ENCODE measurements at places on chromosomes 2 and 18.

GRCh38 chr2:95552911-95553310, 38.9 kb upstream of the TRIM43 start:
- DNase-seq, result no peak

DNA sequence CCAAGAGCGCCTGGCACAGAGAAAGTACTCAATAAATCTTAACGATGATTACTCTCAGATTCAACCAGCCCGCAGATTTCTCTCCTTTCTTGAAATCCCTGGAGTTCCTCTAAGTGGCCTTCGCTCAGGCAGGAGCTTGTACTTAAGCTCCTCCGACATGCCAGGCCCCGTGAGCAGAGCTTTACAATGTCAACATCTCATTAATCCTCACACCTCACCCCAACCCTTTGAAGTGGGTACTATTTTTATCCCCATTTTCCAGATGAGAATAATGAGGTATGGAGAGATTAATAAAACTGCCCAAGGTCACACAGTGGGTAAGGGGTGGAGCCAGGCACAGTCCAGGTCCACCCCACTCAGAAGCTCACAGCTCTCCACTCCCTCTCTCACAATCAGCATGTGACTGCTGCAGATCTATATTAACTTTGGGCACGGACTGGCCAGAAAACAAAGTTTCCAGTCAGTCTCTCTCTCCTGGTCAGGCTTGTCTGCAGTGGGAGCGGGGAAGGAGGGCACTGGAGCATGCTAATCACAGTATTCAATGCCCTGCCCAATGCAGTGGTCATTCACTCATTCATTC, 18.0 kb downstream of the DNMT3A start:
- no peak for DNase-seq

- no peak for DNase-seq
Observed at GRCh38 chr18:10148189-10148929, 234.5 kb downstream of the VAPA start.

GRCh38 chr2:15687720-15688119, 96.1 kb downstream of the DDX1 start:
- no peak for DNase-seq

DNA sequence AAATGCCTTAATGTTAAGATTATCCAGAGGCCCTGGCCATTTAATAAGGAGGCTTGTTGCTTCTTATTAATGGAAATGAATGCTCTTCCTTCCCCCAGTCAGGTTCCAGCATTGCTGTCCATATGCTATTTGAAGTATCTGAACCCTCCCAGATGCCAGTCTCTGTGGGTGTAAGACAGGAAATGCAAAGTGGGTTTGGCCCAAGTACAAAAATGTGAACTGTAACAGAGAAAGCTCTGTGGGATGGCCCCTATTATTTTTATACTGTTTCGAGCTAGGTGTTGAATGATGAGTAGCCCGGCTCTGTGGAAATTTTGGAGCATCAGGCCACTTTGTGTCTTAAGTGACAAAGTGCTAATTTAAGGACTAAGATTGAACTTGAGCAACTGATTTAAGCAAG, 141.0 kb downstream of the UXS1 start:
- DNase-seq, result no peak

DNA sequence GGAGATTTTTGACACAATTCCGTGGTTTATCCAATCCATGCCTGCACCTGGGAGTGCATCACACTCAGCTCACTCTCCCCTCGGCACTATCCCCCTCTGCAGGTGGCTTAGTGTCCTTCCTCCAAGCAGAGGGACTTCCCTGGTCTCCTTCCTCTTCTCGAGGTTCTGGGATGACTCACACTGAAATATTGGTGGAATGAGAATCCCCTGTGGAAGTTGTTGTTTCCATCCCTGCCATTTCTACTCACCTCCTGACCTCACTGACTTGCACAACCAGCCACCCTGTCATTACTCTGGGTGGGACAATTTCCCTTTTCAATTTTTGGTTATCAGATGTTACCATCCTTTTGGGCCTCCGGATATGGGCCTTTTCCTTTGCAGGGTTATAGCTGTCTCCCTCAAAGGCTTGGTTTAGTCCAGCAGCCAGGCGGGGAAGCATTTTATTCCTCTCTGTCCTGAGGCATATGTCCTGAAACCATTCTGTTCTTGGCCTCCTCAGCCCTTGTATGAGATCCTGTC, 59.9 kb downstream of the PTPRM start:
- no peak for DNase-seq

DNA sequence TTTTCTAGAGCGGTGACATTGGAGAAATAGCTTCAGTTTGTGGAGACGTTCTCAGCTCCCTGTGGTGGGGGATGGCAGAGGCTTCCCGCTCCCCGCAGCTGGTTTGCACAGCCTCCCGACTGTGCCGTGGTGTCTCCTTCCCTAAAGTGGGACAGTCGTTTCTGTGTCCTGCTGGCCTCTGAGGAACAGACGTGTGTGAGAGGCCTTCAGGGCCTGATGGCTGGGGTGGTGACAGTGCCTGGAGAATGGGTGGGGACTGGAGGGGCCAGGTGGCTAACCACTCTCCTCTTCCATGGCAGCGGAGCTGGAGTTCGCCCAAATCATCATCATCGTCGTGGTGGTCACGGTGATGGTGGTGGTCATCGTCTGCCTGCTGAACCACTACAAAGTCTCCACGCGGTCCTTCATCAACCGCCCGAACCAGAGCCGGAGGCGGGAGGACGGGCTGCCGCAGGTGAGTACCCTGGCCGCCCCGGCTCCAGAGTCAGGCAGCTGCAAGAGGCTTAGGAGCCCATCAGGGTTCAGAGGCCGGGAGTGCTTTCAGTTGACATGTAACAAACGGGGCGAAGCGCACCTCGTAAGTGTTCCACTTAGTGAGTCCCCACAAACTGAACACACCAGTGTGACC, 105.4 kb downstream of the FAM210A start:
- no peak for DNase-seq

DNA sequence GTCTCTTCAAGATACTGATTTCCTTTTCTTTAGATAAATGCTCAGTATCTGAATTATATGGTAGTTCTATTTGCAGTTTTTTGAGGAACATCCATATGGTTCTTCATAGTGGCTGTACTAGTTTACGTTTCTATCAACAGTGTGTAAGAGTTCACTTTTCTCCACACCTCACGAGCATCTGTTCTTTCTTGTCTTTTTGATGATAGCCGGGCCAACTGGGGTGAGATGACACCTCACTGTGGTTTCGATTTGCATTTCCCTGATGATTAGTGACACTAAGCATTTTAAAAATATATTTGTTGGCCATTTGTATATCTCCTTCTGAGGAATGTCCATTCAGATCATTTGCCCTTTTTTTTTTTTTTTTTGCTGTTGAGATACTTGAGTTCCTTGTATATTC, 458.8 kb downstream of the SETBP1 start:
- no peak for DNase-seq

GRCh38 chr2:196635156-196635555, 4.4 kb upstream of the CCDC150 start:
- no peak for DNase-seq

- DNase-seq, result no peak
Observed at GRCh38 chr2:71538656-71539265, 85.4 kb downstream of the DYSF start.

GRCh38 chr2:55732854-55733253, 39.2 kb upstream of the PNPT1 start:
- DNase-seq, result no peak

DNA sequence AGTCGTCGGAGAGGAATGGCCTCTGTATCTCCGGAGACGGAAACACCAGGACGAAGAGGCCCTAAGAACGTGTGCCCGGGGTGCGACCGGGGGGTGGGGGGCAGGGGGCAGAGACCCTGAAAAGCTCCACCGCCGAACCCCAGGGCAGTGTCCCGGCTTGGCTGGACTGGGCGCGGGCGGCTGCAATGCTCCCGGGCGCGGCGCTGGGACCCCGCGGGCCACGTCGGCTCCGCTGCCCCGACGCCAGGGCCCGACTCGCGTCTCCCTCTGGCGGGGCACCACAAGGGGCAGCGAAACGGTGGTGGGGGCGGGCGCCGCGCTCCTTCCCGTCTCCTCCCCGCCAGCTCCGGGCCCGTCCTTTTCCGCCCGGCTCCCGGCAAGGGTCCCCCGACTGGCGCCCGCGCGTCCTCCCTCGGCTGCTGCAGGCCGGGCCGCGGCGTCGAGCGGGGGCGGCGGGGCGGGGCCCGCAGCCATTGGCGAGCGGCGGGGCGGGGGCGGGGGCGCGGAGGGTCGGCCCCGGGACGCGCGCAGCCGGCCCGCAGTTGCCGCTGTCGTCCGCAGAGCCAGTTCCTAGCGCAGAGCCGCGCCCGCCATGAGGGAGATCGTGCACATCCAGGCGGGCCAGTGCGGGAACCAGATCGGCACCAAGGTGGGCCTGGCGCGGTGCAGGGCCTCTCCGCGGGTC, at the start of gene TUBB6:
Gene TUBB6 (plus strand): TSS at position 541 of the 685 bp plus-strand sequence. CDS start 52 bp downstream, at position 593.
- no peak for DNase-seq

DNA sequence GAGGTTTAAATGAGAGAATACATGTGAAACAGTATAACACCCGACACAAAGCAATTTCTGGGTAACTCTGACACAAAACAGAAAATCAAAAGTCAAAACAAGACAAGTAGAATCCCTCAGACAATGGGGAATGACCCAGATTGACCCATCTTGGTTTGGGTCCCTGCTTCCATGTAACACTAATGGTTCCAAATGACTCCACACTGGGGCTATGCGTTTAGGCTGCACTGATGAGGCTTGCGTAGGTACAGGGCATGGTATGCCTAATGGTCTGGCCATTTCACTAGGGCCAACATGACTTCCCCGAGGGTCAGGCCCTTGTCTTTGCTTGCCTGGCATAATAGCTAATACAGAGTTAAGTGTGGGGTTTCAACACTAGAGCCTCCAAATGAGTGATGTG, 27.2 kb upstream of the NFE2L2 start:
- no peak for DNase-seq

GRCh38 chr2:160372010-160372356, 121.6 kb downstream of the RBMS1 start:
- no peak for DNase-seq

GRCh38 chr2:119531292-119531691, 7.0 kb upstream of the SCTR start:
- DNase-seq, result no peak

DNA sequence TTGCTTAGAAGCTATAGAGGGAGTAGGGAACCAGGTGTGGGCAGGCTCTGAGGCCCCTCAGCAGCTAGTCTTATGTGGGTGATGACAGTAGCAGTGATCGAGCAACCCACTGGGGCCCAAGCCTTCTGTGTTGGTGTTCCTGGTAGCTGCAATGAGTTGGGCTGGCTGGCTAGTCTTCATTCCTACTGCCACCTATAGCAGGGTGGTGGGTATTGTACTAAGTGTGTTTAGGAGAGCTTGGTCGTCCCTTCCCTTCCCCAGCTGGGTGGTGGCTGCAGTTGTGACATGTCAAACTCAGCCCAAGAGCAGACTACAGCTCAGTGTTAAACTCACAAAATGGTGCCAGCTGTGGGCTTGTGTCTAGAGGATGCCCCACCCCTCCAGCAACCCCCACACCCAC, 486.1 kb upstream of the UBE2E3 start:
- DNase-seq, result no peak

DNA sequence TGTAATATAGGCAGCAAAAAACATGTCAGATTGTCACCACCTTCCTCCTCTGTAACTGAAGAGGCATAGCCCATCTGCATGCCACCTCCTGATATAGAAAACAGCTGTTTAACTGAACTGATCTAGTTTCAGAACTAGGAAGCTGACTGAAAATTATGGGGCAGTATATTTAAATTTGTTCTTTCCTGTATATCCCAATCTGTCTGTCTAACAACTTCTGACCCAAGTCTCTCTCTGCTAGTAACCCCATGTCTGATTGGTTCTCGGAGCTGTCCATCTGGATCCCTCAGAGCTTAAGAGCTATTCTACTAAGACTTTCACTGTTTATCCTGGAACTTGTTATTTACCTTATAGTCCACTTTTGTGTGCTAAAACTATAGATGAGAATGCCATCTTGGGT, 68.2 kb upstream of the SLC35G4 start:
- no peak for DNase-seq

DNA sequence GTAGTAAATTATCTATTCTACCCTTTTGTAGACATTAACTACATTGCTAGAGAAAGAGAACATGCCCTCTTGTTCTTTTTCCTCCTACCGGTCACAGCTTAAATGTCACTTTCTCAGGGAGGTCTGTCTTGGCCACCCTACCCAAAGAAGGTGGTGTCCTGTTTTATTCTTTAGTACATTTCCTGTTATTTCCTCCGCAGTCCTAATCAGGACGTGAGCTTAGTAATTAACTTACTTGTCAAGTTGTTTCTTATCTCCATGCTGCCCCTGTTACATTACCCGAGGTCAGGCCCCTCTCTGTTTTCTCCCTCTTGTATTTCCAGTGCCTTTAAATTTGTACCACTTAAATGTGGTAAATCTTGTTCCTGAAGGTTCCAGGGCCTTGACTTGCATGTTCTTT, 73.7 kb upstream of the RMDN2 start:
- DNase-seq, result no peak
